ENCODE measurements at places on chromosomes 1 and 21. TPM values are rescaled to one million over a fixed set of nuclear protein-coding genes. Genes with fewer than 3 reads are reported as not detected.
A peak's percentile ranks its signal among the peaks of the same experiment; 100 is the strongest.

Gene HS2ST1
- total RNA-seq = 32.8 TPM

Gene OR2L5
- total RNA-seq = not detected

Gene CATSPERE
- total RNA-seq = 0.64 TPM

Gene SMG7
- 55.1 TPM for total RNA-seq

Gene HSD3B2
- not detected for total RNA-seq

Gene APCS
- not detected for total RNA-seq

Gene NTPCR
- 28.8 TPM for total RNA-seq

Gene TACSTD2
- total RNA-seq = 13.3 TPM

Gene TSPEAR
- not detected for total RNA-seq

Gene ASB17
- total RNA-seq = not detected

Gene PCSK9
- not detected for total RNA-seq

Gene OPRD1
- not detected for total RNA-seq

DNA sequence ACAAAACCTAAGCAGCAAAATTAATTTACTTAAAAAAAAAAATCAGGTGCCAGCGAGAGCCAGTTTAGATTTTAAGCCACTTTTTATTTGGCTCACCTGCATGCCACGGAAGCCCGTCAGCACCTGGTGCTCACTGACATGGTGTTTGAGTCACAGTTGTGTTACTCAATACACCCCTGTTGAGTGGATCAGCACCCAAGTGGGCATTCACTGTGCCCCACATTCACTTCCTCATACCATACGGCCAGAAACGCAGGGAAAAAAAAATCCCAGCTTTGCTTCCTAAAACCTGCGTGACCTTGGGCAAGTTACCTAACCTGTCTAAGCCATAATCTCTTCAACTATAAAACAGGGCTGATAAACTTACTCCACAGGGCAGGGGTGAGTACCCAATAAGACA, 42.8 kb upstream of the SIM2 start:
- DNase-seq = no peak

GRCh38 chr1:116024626-116025025, 48.3 kb downstream of the SLC22A15 start:
- no peak for DNase-seq

DNA sequence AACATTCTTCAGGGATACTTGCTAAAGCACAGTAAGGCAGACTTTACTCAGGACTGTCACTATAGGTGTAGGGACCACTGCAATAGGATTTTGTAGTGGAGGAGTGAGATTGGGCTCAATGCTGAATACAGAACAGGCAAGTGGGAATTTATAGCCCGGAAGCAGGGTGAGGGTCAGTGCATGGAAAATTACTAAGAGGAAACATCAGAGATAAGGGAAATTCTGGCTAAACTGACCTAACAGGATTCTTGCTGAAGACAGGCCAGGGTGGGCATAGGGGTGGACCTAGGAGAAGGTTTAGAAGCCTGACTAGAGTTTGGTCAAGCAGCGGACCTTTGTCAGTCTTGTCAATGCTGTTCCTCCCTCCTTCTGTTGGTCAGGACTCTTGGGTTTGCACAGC, 20.8 kb upstream of the ZNF362 start:
- DNase-seq = no peak

- no peak for DNase-seq
These were observed 64.1 kb downstream of the MIS18A start for GRCh38 chr21:32214654-32215305.

DNA sequence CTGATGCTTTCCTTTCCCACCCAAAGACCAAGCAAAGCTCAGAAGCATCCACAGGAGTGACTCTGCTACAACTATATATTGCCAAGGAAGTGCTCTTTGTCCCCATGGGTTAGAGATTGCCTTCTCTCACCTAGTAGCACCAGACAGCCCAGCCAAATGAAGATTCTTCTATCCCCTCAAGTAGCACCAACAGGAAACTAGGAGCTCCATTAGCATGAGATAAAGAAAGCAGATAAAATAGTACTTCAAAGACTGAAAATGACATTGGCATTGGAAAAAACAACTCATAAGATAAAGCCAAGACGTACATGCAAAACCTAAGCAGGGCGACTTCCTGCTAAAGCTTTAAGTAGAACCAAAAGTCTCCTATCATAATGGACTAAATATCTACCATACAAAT, 871.5 kb downstream of the AMY1C start:
- DNase-seq = no peak

DNA sequence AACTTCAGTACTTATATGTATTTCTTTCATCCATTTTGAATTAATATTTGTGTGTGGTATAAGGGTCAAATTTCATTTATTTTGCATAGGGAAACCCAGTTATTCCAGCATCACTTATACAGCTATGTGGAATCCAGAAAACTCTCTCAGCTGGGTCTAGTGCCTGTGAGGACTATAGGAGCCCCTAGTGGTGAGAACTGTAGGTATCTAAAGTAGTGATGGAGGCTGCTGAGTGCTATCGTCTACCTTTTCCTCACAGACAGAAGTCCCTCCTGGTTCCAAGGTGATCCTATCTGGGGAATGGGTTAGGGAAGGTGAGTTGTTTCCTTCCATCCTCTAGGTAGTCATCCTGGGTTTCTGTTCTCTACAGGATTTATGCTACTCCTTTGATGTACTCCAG, 352.0 kb upstream of the C1orf87 start:
- no peak for DNase-seq

DNA sequence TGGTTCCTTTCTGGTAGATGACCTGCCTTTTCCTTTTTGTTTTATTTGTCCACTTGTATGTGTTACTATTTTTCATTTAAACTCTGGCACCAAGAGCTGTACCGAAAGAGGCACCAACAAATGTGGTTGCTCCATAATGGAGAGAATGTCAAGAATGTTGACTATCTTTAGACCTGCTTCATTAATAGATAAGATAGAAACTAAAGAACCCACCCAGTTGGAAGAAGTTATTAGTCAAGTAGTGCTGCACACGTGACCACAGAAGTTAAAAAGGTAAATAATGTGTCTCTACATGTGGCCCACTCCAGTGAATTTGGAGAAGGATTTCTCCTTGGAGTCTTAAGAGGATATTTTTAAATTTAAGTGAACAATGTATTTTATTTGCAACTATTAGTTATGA, 9.3 kb downstream of the ATP1A1 start:
- no peak for DNase-seq

DNA sequence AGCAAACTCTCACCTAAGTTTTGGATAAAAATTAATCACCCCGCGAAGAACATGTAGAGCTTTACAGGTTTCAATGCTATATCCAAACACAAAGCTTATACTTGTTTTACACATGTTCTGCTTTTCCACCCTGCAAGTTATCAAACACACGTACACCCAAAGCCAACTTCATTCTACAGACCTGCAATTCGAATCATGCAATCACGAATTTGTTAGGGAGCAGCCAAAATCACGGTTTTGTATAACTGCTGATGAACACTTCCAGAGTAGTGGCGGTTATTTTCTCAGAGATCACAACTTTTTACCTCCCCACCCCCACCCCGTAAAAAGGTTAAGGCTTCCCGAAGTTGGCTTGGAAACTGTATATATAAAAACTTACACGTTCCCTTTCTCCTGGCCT, 1.4 kb downstream of the HMGN1 start:
- no peak for DNase-seq

- DNase-seq = peak; percentile 31
These were observed 4.1 kb upstream of the SLC2A1 start for GRCh38 chr1:42962641-42963377.

DNA sequence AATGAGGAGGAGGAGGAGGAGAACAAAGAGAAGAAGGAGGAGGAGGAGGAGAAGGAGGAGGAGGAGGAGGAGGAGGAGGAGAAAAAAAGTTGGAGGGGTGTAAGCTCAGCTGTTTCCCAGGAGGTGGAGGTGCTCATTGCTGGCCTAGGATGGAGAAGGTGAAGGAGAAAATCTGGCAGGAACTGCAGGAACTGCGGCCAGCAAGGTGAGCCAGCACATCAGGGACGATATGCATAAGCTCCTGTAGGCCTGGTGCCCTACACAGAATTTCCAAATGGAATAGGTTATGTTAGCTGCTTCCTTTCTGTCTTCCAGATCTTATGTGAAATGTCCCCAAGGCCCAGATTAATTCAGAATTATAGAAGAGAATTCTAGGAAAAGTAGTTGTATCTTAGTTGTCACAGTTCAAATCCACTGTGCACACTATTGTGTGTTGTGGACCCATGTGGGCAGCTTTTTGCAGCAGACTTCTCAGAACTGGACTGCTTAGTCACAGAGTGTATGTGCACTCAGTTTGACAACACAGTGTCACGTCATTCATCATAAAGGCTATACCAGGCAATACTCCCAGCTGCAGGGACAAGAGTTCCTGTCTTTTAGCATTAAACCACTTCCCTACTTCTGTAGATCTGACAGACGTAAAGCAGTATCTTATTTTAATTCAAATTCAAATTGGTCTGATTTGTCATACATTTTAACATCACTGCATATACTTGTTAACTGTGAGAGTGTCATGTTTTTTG, 303.7 kb downstream of the HLX start:
- no peak for DNase-seq

GRCh38 chr1:22739648-22740385, 29.2 kb downstream of the EPHB2 start:
- peak; percentile 87 for DNase-seq

- DNase-seq = peak; percentile 87
These were observed 11.7 kb upstream of the S100A11 start for GRCh38 chr1:152048416-152049009.

- no peak for DNase-seq
These were observed 13.2 kb upstream of the SEC16B start for GRCh38 chr1:177983077-177983476.

DNA sequence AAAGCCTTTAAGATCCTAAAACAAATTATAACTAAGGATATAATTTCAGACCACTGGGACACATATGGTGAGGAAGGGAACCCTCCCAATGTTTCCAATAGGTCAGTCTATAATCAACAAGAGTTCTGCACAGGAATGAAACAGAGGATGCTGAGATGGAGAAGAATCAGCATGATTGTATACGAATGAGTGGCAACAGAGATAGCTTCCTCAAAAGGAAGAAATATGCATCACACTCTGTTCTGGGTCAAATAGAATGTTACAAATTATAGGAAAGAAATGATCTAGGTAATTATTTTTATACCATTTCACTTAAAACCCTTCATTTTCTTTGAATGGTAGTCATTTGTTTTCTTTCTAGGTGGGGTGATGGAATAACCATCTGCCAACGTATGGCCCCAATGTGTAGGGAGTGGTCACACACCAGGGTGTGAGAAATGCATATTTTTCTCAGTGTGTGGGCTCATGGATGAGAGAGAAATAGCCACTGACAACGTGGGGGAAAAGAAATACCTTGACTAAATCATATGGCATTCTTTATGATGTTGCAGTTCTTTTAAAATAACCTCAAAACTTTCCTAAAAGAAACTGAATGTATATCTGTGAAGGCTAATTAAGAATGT, 104.6 kb upstream of the IVNS1ABP start:
- DNase-seq = no peak

GRCh38 chr1:213686983-213687382, 300.8 kb upstream of the PROX1 start:
- DNase-seq = no peak

DNA sequence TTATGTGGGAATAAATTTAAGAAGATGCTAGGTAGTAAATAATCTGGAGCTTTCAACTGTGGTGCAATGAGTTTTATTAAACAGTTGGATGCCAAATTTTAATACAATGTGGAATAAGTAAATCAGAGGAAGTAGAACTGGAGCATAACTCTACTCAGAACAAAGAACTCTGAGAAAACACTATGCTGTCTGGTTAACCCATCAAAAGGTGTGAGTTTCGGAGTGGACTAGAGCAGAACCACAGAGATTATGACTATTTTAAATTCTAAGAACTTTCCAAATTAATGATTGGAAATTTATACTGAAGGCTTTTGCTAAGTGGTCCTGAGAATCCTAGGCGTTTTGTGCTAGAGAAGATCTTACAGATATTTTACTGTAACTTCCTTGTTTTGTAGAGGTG, 132.2 kb downstream of the NTMT2 start:
- no peak for DNase-seq

- DNase-seq = no peak
These were observed 65.2 kb upstream of the TINAGL1 start for GRCh38 chr1:31510853-31511789.

GRCh38 chr1:46553506-46553905, 2.1 kb upstream of the KNCN start:
- no peak for DNase-seq

- peak; percentile 70 for DNase-seq
These were observed 79.3 kb downstream of the LHX4 start for GRCh38 chr1:180309338-180309737.

DNA sequence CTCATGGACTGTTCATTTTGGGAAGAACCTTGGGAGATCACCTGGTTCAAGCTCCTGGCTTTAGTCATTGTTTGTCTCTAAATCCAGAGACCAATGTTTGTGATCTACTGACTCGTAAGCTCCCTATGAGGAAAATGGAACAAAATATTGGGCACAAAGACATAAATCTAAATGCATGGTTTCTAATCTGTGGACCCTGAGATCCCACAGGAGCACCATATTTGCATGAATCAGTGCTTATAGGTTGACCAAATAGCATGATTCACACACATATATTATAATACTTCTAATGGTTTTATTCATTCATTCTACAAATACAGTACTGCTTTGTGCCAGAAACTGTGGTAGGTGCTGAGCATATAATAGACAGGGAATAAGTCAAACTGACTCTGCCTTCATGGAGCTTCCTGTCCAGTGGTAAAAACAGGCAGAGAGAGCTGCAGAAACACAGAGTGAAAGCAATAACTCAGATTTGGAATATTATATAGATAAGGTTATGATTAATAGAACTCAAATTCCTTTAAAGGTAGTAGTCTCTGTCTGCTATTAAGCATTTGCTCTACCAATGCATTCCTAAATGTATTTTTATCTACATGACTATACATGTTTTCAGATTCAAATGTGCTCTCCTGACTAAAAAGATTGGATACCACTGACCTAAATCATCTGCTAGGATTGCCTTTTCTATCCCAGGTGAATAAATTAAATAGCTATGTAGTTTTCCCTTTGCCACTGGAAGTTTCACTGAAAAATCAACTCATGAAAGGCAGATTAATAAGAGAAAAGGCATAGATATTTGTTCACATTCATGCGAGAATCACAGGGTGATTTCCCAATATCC, 198.6 kb upstream of the CAMK1G start:
- no peak for DNase-seq

DNA sequence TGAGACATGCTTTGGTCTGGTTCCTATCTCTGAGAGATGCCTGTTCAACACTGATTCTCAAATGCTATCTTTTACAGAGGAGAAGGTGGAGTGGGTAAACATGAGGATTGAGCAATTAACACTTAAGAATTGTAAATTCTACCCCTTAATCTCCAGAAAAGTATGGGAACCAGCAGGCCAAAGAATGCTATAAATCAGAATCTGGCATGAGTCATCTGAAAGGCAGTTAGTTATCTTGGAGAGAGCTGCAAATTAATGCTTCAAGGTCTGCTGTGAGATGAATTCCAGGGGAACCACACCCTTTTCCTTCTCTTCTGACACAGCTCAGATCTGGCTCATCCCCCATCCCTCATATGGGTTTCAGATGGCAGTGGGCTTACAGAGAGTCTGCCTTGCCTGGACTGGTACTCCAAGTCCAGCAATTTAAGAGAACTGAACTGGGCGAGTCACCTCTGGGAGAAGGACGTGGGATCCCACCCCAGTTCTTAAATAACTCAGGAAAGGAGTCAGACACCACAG, 5.2 kb downstream of the S100A10 start:
- DNase-seq = peak; percentile 77
